Activated naive CD4-positive, alpha-beta T cell treated with Interleukin-2 at 50 U/mL for 16 hours (primary cell): ENCODE measurements at places on chromosomes 12 and 14.

DNA sequence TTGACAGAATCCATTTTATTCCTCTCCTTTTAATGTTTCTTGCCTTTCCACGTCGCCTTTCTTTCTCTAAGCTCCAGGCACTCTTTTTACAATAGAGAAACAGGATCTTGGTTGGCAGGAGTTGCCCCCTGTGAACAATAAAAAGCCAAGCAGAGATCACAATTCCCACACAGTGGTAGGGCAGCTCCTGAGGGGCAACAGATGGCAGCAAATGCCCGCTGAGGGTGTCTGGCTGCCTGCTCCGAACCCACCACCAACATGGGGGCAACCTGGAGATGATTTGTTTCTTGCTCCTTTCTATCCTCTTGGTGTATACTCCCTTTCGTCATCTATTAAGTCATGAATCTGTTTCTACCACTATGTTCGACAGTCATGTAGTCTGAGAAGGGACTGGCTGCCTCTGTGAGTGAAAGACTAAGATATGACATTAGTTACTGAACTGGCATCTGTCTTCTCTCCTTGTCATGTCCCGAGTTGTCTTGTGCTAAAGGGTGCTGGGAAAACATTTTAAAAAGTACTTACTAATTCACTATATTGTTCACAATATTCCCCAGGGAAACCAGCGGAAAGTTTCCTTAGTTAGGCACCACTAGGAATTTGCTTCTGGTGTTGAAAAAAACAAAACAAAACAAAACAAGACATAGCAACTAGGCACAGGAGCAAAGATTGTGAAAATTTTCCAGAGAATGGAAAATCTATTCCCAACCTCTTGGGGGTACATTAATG is 170.1 kb downstream of the STXBP6 start:
- DNase-seq, result no peak

DNA sequence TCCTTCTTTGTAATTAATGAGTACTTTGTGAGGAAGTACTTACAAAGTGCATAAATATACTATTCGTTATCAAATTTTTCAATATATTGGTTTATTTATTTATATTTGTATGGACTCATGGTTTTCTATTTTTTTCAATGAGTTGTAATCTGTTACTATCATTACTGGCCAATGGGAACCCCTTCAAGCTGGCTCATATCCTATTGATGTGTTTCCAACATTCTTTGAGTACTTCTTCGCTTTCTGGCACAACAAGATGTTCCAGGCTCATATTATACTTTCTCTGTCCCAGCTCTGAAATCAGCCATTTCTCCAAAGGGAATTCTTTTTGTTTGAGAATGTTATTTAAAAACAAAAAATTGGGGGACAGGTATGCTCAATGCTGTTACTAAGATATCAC is 17.5 kb downstream of the YBX3 start:
- no peak for DNase-seq

GRCh38 chr12:54653025-54653424 is 4.9 kb upstream of the DCD start:
- DNase-seq, result no peak

- no peak for DNase-seq
These were observed 57.7 kb downstream of the GALC start for GRCh38 chr14:87935081-87935828.

GRCh38 chr14:35419429-35419841 is 14.9 kb upstream of the NFKBIA start:
- DNase-seq, result no peak
